ENCODE measurements at places on chromosomes 7 and 10.
A peak's percentile ranks its signal among the peaks of the same experiment; 100 is the strongest.

DNA sequence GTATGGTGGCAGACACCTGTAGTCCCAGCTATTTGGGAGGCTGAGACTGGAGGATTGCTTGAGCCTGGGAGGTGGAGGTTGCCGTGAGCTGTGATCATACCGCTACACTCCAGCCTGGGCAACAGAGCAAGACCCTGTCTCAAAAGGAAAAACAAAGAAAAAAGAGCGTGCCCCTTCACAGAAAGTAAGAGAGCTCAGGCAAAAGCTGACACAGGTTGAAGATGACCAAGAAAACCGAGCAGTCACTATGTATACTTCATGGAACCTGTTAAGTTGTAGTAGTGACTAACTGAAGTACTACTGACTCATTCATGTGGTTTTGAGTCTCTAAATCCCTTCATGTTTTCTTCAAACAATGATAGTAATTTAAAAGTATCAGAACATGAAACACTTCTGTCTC, 1.2 kb upstream of the PRRT4 start:
- DNase-seq = no peak

DNA sequence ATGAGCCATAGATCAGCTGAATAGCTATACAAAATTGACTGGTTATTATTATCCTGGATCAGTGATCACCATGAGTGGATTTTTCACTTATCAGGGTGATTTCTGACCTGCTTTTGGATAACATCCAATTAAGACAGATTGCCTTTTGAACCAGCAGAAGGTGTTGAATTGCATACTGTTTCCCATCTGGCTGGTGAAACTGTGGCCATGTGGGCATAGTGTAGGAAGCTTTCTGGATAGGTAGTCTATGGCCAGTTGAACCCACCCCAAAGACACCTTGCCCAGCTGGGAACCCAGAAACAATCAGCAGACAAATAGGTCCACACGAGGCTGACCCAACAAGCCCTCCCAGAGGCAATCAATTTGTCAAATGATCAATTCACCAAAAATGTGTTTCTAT, 29.3 kb downstream of the DNAJC12 start:
- no peak for DNase-seq

DNA sequence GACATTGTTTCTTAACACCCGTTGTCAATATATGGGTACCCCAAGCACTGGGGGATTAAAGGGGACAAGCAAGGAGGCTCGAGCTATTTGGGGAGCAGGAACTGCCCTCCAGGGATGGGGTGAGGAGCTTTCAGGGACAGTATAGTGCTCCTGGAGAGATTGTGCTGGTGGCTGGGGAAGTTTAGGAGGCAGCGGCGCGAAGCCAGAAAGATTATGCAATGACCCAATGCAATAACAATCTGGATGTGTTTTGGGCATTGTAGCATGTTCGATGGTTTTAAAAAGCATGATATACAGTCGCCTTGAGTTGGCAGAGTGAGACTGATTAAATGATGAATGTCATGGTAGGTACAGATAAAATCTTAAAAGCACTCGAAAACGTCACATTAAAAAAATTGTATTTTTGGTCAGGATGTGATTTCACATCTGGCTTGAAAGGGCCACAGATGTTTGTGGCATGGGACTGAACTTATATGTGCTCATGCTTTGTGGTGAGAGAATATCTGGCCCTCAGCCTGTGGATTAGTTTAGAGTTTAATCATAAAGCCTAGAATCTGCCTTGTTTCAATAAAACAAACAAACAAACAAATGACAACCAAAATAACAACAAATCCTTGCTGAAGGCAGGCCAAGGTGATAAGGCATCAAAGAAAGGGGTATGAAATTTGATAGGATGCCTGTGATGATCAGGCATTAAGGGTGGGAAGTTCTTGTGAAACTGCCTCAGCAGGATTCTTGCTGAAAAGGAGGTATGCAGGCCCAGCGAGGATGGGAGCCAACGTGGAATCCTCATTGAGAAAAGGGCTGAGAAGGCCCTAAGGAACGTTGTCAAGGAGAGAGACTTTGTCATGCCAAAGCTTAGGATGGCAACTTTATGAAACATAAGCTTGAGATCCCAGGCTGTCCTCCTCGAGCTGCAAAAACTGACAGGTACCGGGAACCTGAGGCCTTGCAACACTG, 417.1 kb upstream of the KLF6 start:
- no peak for DNase-seq

- no peak for DNase-seq
Observed at GRCh38 chr7:71210220-71210619, 78.3 kb downstream of the GALNT17 start.

DNA sequence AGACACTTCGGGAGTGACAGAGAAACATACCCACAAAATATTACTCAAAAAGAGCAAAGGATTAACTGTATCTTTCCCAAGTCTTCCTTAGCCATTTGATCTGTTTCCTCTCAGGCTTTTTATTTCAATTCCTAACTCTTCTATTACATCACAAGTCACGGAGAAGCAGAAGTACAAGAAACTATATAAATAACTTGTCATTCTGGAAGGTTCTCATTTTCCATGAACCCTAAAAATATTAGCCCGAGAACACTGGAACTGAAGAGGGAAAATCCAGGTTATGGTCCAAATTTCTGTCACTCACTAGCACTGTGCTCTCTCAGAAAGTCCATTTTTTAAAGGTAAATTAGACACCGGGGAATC, 98.0 kb downstream of the GRB10 start:
- DNase-seq = no peak

- no peak for DNase-seq
Observed at GRCh38 chr7:21996641-21997040, 50.9 kb upstream of the CDCA7L start.

GRCh38 chr7:57423768-57424167, 26.2 kb upstream of the ZNF716 start:
- no peak for DNase-seq

DNA sequence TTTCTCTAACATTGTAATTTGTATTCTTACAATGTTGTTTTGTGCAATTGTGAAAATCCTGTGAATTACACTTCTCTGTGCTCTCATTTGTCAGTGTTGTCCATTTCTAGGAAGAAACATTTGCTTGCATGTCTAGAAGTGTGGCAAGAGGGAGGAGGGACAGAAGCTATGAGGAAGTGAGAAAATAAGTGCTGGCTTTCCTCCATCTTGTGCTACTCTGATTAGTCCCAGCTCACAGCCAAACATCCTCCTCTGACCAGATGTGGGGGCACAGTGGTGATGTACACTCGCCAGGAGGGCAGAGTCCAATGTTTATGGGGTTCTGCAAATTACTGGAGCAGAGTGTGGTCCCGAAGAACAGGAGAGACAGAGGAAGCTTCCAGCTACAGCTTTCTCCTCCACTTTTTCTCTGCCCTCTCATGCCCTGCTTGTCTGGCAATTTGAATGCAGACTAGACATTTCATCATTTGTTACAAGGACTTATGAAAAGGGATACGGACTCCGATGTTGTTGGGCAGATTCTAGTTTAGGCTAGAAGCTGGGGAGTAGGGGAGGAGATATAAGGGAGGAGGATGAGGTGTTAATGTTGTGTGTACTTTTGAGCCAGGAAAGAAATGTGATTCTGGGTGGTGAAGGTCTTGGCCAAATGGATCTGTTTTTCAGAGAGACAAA, 131.0 kb upstream of the C1GALT1 start:
- no peak for DNase-seq

DNA sequence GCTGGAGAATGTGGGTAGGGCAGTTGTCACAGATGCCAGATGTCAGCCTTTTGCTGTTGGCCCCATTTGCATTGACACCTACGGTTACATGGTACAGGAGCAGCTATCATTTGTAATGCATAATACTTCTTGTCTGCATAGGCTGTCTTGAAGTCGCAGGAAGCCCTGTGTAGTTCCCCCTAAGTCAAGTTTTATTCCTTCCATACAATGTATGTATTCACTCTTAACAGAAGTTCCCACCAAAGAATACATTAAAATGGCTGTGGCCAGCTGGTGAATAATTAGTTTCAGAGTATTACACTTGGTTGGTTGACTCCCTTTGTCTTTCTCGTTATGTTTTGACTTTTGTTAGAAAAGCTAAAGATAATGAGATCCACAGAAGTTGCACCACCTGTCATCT, 1169.0 kb downstream of the REEP3 start:
- no peak for DNase-seq

GRCh38 chr7:151925446-151926335, 30.6 kb upstream of the GALNTL5 start:
- no peak for DNase-seq

GRCh38 chr7:36109013-36109627, 43.9 kb upstream of the EEPD1 start:
- no peak for DNase-seq

DNA sequence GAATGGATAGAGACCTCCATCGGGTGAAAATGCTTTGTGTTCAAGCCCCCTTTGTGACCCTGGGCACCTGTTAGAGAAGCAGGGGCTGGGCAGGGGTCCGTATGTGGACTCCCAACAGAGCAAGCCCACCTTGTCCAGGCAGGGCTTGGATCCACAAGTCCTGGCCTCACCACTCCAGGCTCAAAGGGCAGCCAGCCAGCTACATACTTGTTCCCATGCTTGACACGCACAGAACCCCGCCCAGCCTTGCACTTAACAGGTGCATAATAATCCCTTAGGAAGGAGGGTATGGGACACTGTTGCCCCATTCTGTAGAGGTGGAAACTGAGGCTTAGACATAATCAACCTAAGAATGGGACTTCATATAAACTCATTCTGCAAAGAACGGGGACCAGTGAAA, 160.6 kb downstream of the PRKAG2 start:
- DNase-seq = no peak

DNA sequence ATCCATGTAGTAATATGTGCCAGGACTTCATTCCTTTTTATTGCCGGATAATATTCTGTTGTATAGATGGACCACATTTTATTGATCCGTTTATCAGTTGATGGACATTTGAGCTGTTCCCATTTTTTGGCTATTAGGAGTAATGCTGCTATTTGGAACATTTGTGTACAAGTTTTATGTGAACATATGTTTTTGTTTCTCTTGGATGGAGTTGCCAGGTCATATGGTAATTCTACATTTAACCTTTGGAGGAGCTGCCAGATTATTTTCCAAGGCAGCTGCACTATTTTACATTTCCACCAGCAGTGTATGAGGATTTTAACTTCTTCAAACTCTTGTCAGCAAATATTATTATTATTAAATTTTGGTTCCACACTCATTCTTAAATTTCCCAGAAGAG, 59.2 kb downstream of the C10orf90 start:
- DNase-seq = no peak

DNA sequence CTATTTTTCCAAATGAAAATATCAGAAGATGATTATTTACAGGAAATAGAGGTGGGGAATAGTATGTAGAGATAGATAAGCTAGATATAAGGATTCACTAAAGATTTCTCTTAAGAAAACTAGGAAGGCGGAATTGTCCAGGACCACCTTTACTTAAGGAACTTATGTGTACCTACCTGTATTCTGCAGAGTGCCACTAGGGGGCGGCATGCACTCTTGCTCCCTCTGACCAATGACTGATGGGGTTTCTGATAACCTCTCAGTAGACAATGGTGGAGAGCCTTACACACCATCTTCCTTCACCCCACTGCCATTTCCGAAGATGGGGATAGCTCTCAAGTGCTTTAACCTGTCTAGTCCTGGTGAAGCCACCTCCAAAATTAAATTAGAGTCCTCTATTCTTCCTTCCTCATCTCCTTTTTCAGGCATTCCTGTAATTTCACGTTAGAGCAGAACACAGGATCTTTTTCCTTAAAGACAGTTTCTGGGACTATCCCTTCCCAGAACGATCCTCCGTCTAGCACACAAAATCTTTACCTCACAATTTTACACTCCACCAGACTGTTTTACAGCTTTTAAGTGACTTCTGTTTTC, 453.1 kb downstream of the SORCS1 start:
- peak; percentile 28 for DNase-seq

GRCh38 chr7:4103352-4104091, 578.6 kb upstream of the FOXK1 start:
- DNase-seq = no peak

GRCh38 chr10:98300526-98301229, 32.7 kb upstream of the LOXL4 start:
- DNase-seq = no peak

GRCh38 chr10:96188916-96189315, 58.8 kb downstream of the ZNF518A start:
- no peak for DNase-seq

GRCh38 chr10:130177250-130177649, 41.1 kb downstream of the GLRX3 start:
- no peak for DNase-seq

- no peak for DNase-seq
Observed at GRCh38 chr10:98404571-98405359, 10.2 kb downstream of the PYROXD2 start.

DNA sequence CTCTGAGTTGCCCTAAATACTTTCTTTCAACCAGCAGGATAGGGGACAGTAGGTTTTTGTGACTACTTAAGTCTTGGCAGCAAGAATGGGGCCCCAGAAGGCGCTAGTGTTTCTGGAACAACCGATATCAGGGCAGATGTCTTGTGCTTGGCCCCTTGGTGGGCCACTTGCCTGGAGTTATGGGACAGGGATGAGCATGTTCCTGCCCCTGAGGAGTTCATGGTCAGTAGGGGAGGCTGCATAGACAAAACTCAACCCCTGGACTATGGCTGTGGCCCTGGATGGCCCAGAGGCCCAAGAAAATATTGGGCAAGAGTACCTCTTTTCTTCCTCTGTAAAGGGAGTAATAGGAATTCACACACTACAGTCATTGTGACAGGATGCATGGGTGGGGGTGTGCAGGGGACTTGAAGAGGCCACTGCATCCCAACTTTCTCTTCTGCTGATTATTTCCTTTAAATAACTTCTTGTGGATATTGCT, 57.7 kb upstream of the IGFBP3 start:
- DNase-seq = no peak

GRCh38 chr7:120274482-120274881, 1.5 kb downstream of the KCND2 start:
- DNase-seq = no peak

DNA sequence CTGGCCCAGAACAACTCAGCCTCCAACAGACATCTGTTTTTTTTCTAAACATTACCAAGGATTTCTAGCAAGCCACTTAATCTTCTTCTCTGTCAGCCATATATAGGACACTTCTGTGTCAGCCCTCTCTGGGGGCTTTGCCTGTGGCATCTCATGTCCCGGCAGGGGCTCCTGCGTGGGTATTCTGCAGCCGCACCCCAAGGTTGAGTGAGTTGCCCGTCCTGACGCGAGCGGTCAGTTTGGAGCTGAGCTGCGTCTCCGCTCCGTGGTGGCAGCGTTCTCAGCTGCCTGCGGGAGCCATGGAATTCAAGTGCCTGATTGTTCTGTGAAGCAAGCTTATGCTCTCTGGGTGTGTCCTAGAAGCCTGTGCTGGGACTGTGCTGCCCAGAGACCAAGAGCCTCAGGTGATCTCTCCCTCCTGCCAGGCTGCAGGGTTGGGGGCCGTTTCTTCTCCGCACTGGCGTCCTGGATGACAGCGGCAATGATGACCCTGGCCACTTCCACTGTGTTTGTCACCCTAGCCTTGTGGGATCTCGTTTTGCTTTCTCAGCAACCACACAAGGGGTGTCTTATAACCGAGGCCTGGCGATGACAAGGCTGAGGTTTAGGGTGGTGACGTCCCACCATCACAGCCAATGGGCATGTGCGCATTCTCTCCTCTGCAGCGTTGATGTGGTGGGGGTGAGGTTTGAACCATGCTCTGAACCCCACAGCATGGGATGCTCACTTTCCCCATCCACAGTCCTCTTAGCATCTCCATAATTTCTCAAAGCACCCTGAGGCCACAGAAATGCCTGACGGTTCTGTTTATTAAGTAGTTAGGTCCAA, 612.6 kb upstream of the FOXK1 start:
- DNase-seq = no peak

GRCh38 chr7:136702913-136703312, 165.5 kb upstream of the CHRM2 start:
- DNase-seq = no peak

- no peak for DNase-seq
Observed at GRCh38 chr10:18554479-18554878, 96.9 kb downstream of the NSUN6 start.

- no peak for DNase-seq
Observed at GRCh38 chr7:11604505-11604904, 227.5 kb downstream of the THSD7A start.
